ENCODE measurements at places on chromosomes 4 and X.

- DNase-seq = no peak
Measured at GRCh38 chrX:17616936-17617335, 120.4 kb upstream of the SCML1 start.

GRCh38 chrX:79176028-79176427, 31.5 kb downstream of the GPR174 start:
- peak; percentile 25 for DNase-seq

- no peak for DNase-seq
Measured at GRCh38 chr4:188714501-188714900, 575.3 kb downstream of the TRIML1 start.

GRCh38 chr4:95516528-95517017, 32.2 kb downstream of the UNC5C start:
- DNase-seq = no peak

GRCh38 chr4:139576219-139576618, 20.2 kb upstream of the SETD7 start:
- no peak for DNase-seq

DNA sequence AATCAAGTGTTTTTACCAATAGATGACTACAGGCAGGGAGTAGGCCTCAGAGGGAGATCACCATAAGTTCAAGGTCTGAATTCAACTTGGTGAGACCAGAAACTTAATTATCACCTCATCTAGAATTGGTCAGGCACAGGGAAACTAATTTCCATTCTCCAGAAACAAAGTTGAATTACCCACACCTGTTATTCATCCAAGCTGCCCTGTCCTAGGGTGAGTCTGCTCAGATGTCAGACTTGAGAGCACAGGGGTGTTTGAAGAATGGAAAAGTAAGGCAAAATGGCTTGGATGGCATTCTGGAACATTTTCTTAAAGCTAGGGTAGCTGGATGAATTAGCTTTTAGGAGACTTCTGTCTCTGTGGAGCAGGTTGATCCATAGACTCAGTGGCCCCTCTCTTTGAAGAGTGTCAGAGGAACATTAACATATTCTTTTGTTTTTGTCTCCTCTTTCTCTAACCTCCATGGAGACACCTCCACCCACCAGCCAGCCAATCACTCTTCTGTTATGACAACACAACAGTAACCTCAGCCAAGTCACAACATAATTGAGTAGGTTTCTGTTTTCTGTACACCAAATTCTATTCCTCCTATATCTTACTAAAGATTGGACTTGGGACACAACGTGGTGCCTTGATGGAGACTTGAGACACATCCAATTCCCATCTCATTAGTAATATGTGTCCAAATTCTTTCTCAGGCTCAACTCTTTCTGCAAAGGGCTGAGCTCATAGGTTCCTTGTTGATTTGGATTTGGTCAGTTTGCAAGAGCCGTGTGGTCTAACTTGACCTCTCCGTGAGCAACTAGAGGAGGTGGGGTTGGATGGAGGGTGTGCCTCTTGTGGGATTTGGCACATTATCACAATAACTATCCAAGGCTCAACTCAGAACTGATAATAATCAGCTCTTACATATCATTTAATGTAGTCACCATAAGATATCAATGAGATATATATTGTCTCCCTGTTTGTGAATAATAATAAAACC, 45.1 kb downstream of the VSIG4 start:
- DNase-seq = no peak

- no peak for DNase-seq
Measured at GRCh38 chr4:187010052-187010451, 286.4 kb upstream of the FAT1 start.

DNA sequence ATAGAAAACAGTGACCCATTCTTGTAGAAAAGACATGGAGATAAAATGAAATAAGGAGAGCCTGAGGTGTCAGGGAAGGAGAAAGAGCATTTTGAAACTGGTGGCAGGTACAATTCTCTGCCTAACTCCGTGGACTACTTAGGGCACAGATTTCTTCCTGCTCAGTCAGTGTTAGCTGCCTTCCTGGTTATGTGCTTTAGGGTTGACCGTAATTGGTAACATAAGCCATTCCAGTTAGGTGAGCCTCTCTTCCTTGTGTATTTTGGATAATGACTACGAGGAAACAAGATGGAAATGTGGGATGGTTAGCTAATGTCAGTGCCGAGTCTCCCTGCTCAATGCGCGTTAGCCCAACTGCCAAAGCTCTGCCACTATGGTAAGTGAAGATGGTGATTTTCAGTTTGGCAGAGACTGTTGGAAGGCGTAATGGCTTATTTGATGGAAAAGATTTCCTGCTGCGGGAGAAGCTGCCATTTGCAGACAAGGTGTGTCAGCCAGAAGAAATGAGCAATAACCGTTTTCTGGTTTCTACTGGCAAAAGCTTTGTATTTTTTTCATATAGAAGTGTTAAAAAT, 174.1 kb downstream of the CBR4 start:
- no peak for DNase-seq

GRCh38 chr4:76485450-76485849, 50.4 kb downstream of the SHROOM3 start:
- no peak for DNase-seq

DNA sequence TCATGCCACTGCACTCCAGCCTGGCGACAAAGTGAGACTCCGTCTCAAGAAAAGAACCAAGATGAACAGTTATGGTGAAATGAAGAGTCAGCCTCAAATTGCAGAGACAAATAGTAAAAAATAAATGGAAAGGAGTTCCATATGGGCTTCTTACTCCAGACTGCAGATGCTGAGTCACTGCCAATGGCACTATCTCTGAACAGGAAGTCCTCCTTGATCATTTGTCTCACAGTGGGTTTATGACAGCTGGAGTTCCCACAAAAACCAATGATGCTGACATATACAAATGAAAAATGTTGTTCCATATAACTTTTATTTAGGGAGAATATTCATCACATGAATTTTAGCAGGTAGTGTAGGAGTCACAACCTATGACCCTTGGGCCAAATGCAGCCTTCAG, 631.6 kb downstream of the PCDH18 start:
- DNase-seq = no peak

- DNase-seq = no peak
Measured at GRCh38 chrX:127085939-127086338, 266.4 kb downstream of the PRR32 start.

DNA sequence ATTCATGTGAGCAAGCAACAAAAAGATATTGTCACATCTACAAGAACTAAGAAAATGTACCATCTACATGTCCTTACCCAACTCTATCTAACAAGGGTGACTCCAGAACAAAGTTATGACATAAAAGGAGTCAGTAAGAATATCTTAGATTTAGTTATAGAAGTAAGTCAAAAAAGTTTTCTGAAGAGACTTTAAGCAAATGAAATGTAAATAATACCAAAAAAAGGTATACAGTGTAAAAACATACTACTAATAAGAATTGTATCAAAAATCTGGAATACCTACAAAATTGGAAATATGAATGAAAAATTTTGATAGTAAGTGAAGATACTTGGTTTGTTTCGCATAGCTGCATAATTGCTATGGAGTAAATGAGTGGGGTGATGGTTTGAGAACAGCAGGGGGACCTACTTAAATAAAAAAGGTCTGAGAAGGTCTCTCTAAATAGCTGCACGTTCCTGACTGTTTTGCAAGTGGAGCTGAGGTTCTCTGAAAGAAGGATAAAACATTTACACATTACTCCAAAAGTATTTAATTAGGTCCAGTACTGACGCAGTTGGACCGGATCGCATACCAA, 51.0 kb upstream of the ENPP6 start:
- DNase-seq = peak; percentile 31

DNA sequence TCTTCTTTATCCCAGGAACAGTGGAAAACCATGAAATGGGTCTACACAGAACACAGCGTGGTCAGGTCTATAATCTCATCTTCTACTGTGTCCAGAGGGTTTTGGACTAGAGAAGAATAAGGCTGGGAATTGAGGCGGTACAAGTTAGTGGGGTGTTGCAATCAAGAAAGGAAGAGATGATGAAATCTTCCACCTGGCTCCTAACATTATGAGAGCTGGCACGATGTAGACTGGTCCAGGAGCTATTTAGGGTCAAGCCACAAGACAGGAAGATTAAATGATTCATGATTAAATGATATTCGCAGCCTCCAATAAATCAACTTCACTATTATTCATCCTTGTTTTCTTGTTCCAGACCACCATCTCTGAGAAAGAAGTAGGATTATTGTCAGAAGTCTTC, 88.0 kb downstream of the ARSF start:
- no peak for DNase-seq

DNA sequence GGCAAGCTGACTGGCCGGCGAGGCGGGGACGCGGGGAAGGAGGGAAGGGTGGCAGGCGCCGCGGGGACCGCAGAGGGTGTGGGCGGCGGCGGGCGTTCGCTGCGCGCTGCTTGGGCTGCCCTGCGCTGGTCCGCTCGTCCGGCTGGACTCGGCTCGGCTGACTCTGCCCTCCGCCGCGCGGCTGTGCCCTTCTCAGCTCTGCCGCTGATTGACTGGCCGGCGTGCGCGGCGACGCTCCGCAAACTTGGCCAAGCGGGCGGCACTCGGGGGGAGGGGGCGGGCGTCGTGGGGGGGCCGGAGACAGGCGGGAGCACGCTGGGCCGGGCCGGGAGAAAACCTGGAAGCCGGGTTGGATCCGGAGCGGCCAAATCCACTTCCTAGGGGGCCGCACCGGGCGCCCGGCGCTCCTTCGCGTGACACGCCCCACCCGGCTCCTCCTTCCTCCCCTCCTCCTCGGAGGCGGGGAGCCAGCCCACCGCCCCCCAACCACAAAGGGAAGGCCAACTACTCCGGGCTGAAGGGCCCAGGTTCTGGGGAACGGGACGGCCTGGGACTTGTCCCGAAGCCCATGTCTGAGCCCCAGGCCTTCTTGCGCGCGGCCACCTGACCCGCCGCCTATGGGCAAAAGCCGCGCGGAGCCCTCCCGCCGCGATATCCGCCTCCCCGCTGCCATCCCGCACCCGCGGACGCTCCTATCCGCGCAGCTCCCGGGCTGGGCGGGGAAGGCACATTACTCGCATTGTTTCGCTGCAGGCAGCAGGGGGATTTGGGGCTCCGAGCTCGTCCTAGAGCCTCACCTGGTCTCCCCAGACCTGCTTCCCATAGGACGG, at the start of gene GPC4:
Gene GPC4 (minus strand): TSS at position 214 of the 830 bp plus-strand sequence. CDS start 524 bp downstream, outside the sequence.
- no peak for DNase-seq

DNA sequence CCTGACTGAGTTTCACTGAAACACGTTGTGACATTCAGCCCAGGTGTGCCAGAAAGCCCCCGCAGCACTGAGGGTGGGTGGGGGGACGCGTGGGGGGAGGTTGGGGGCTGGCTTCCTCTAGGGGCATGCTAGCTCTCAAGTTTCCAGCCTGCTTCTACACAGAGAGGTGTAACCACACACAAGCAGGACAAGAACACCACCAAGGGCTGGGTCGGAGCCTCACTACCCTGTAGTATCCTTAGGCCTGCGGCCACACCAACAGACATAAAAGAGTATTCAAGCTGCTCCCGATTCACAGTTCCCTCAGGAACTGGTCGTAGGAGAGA, 1.8 kb downstream of the USP46 start:
- no peak for DNase-seq

DNA sequence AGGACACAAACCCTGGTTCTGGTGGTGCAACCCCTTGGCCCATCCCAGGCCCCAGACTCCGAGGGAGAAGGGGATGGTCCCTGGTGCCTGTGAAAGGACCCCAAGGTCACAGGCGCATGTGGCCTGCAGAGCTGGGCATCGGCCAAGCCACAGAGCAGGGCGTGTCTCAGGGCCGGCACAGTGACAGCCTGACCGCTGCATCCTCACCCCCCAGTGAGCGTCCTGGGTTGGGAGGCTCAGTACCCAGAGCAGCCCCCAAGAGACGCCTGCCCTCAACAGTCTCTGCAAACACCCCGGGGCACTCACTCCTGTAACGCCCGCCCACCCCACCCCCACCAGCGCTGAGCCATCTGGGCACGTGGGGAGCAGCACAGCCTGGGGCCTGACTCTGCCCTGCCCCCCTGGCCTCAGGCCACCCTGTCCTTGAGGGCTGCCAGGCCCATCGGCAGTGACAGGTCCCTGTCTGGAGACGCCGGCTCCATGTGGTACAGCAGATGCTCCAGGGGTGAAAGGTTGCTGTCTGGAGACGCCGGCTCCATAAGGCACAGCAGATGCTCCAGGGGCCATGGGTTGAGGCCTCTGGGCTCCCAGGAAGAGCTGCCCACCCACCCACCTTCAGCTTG, 24.5 kb upstream of the CPLX1 start:
- no peak for DNase-seq

GRCh38 chrX:34848281-34848680, 94.3 kb upstream of the FAM47B start:
- no peak for DNase-seq

DNA sequence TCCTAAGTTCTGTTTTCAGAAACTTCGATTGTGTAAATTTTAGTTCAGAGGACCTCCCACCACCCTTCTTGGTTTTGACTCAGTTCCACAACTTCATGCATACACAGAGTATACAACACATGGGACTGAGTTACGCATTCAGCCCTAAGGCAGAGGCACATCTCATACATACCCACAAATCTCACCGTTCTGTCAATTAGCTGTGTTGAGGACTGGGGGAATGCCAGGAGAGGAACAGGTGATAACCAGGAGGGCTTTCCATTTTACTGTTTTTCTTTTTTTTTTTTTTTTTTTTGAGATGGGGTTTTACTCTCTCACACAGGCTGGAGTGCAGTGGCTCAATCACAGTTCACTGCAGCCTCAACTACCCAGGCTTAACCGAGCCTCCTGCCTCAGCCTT, 150.2 kb downstream of the TSPAN5 start:
- DNase-seq = no peak

DNA sequence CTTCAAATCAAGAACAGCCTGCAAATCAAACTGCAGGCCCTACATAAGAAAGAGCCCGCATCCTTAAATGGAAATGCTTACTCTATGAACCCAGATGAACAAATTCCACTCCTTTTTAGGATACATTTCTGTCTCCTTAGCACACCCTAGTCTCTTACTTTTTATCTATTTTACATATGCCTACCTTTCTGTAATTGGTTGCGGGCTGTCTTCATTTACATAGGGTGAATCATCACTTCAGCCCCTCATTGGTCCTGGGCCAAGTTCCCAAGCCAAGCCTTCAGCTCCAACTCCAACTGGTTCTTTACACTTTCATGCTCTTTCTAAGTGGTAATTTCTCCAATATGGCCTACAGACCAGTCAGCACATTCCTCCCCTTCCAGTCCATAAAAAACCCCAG, 219.3 kb downstream of the TRAM1L1 start:
- DNase-seq = no peak

GRCh38 chr4:170446782-170447181, 357.0 kb upstream of the AADAT start:
- DNase-seq = no peak

DNA sequence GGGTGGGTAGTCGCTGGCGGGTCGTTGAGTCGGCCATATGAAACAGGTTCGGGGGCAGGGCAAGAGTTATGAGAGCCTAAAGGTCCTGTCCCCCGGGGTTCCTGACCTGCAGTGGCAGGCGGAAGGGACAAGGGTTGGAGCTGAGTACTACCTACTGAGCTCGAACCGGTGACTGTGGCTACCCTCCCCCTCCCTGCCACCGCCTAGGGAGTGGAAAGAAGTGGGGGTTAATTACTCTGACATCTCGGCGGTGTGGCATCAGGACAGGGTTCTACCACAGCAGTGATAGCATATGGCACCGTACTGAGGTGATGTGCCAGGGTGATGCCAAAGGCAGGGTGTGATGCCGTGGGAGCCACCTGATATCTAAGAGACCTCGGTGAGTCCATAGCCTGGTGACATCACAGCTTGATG, 307 bp downstream of the ATG4A start:
- no peak for DNase-seq

GRCh38 chrX:13103914-13104274, 59.5 kb upstream of the FAM9C start:
- no peak for DNase-seq

GRCh38 chrX:15343075-15343476, 7.8 kb upstream of the PIGA start:
- no peak for DNase-seq
